ENCODE measurements at places on chromosomes 1 and 21.

DNA sequence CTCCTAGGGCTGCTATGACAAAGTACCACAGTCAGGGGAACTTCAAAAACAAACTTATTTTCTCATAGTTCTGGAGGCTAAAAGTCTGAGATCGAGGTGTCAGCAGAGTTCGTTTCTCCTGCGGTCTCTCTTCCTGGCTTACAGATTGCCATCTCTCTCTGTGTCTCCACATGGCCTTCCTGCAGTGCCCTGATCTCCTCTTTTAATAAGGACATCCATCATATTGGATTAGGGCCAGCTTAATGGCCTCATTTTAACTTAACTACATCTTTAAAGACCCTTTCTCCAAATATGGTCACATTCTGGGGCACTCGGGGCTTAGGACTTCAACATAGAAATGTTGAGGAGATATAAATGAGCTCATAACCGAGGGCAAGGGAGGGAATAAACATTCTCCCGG, 12.2 kb downstream of the C1orf74 start:
- DNase-seq: no peak

GRCh38 chr1:194410756-194411155, 1224.3 kb upstream of the B3GALT2 start:
- DNase-seq: no peak

DNA sequence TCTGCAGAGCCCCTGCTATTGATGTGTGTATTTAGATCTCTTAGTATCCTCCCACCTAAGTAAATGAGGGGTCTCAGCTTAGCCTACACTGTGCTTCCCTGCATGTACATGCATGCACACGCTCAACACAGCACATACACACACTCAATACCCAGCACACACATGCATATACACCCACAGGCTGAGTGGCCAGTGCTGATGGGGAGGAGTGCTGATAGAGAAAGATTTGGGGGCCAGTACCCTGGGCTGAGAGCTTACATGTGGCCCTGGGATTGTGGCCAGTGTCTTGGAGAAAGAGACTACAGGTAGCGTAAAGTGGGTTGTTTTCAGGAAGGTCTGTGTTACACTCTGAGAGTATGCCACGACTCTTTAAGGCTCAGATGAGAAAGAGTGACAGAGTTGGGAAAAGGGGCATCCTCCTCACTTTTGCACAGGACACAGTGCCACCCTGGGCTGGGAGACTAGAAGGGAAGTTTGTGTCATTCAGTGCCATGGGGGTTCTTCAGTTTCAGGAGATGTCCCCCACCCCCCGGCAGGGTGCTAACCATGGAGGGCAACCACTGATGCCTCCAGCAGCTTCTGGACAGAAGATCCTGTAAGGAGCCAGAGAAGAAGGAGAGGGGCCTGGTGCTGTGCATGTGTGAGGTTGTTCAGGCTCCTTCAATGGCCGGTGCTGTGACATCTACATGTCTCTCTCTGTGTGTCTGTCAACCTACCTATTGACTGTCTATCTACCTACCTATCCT, 166.8 kb downstream of the RHOU start:
- DNase-seq: no peak

GRCh38 chr1:209989525-209989924, 51.5 kb downstream of the SYT14 start:
- no peak for DNase-seq

- DNase-seq: no peak
Measured at GRCh38 chr1:101957771-101958170, 39.0 kb downstream of the OLFM3 start.

DNA sequence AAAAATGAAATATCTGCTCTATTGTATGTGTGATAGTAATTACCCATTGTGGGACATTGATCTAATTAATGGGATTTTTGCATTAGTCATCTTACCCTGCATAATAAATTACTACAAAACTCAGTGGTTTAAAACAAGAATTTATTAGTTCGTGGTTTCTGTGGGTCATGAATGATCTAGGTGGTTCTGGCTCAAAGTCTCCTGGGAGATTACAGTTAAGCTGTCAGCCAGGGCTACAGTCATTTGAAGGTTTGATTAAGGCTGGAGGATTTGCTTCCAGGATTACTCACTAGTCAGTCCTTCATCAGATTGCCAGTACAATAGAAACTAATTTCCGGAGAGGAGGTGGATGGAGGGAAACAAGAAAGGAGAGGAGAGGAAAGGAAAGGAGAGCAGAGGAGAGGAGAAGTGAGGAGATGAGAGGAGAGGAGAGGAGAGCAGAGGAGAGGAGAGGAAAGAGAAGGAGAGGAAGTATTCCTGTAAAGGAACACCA, 60.4 kb upstream of the TNFSF4 start:
- DNase-seq: no peak

GRCh38 chr1:41894808-41895483, 23.8 kb downstream of the HIVEP3 start:
- peak; percentile 5 for DNase-seq

DNA sequence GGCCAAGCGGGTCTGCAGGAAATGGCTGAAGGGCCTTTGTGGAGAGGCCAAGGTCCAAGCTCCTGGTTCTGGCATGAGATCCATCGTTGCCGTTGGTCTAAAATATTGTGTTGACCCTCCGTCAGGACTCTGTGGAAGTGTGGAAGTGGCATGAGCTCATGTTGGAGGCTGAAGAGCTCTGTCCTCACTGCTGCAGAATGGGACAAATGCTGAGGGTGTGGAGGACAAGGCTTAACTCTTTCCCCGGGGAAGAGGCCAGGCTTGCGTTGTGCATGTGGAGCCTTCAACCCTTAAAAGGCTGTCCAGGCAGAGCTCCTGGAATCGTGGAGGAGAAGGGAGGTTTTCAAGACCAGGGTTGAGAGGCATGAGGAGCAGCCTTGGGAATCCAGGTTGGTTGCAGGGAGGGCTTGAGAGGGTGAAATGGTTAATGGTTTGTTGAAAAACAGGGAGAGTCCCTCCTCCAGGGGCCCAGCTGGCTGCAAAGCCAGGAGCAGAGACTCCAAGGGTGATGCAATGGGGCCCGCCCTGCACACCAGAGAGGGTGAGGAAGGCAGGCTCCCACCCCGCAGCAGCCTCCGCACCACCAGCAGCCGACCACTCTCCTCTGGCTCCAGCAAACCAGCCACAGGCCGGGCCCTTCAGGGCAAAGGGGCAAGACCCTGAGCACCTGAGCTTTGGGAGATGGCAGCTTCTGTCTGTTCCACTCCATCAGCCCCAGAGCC, 6.7 kb upstream of the AHCYL1 start:
- no peak for DNase-seq

DNA sequence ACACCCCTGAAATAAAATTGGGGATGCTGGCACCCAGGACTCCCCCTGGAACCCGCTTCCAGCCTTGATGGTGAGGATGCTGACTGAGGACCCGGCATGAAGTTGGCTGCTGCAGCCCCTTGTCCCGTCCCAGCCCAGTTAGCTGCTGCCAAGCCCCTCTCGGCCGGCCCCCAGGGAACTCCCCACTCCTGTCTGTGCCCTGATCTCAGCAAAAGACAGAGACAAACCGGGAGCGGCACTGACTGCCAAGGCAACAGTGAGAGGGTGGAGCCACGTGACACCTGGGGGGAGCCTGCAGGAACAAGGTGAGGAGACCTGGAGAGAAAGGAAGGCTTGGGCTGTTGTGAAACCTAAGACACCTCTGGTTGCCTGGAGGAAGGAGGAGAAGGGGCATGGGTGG, 24.7 kb downstream of the CASZ1 start:
- DNase-seq: no peak

GRCh38 chr1:54973205-54973921, 7.1 kb upstream of the TMEM61 start:
- no peak for DNase-seq

- no peak for DNase-seq
Measured at GRCh38 chr1:197675583-197676208, 99.6 kb downstream of the DENND1B start.

DNA sequence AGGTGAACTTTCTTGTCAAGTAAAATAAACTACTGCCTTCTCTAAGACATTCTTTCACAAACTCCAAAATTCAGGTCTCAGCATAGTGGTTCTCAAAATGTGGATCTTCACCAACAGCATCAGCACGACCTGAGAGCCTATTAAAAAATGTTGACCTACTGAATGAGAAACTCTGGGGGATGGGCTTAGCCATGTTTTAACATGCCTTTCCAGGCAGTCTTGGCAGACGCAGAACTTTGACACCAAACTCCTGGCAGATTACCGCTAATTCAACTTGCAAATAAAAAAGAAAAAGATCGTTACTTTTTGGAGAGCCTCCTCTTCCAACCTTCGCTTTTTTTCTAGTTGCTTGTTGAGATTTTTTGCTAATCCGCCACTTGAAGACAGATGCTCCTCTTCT, 35.1 kb downstream of the ARHGAP29 start:
- DNase-seq: no peak

DNA sequence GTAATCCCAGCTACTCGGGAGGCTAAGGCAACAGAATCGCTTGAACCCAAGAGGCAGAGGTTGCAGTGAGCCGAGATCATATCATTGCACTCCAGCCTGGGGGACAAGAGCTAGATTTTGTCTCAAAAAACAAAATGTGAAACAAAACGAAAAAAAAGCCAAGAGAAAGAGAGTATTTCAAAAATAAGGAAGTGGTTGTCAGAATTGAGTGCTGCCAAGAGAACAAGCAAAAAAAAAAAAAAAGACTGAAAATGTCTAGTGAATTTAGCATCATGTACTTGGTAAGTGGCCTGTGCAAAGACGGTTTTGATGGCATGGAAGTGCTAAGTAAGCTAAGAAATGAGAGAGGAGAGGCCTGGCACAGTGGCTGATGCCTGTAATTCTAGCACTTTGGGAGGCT, 14.3 kb downstream of the KPNA6 start:
- no peak for DNase-seq

DNA sequence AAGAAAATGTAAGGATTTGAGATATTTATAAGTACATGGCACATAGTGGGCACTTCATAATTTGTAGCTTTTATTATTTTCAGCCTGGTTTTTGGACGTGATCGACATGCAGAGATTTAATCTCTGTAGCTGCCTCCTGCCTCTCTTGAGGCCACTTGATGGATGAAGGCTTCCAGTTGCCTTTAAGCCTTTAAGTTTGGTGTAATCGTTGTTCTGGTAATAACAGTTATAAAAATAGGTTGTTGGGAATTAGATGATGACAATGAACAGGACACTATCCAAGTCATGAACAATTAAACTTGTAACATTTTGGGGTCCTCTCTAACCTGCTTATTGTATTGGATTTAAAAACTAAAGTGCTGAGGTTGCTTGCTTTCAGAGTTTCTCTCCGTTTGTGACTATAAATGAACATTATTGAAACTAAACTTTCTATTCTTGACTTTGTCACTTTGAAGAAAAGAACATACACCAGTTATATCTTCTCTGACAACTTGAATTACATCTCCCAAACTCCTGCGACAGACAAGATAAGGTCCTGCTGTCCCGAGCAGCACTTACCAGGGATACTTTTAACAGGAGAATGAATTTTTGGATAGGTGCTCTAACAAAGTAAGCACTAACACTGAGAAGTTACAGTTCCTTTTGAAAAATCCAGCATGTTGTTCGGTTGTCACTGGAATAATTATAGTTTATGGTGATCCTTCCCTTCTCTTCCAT, 295.0 kb downstream of the NFIA start:
- DNase-seq: no peak

GRCh38 chr1:56438901-56439551, 140.3 kb downstream of the PLPP3 start:
- no peak for DNase-seq

GRCh38 chr1:61007534-61008364, 74.6 kb upstream of the NFIA start:
- DNase-seq: no peak

- DNase-seq: no peak
Measured at GRCh38 chr1:24770881-24771280, 25.6 kb downstream of the CLIC4 start.

- no peak for DNase-seq
Measured at GRCh38 chr1:1285102-1285571, 4.9 kb downstream of the SCNN1D start.

- no peak for DNase-seq
Measured at GRCh38 chr1:61445269-61445825, 279.6 kb downstream of the TM2D1 start.

GRCh38 chr21:34754690-34755647, 86.2 kb downstream of the CLIC6 start:
- DNase-seq: no peak

DNA sequence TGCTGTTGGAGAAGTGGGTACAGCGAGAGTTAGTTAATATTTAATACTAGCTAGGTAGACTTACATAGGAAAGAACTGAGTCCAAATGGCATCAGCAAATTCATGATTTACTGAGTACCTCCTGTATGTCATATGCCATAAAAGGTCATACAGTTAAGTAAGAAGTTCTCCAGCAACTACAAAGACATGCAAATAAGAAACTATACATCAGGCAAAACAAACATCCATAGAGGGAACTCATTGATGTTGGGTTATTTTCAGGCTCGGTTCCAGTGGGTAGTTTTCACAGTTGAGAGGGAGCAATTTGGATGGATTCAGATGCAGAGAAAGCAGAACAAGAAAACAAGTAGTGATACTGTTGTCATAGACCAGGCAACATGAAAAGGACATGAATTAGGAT, 164.9 kb upstream of the L1TD1 start:
- DNase-seq: no peak

DNA sequence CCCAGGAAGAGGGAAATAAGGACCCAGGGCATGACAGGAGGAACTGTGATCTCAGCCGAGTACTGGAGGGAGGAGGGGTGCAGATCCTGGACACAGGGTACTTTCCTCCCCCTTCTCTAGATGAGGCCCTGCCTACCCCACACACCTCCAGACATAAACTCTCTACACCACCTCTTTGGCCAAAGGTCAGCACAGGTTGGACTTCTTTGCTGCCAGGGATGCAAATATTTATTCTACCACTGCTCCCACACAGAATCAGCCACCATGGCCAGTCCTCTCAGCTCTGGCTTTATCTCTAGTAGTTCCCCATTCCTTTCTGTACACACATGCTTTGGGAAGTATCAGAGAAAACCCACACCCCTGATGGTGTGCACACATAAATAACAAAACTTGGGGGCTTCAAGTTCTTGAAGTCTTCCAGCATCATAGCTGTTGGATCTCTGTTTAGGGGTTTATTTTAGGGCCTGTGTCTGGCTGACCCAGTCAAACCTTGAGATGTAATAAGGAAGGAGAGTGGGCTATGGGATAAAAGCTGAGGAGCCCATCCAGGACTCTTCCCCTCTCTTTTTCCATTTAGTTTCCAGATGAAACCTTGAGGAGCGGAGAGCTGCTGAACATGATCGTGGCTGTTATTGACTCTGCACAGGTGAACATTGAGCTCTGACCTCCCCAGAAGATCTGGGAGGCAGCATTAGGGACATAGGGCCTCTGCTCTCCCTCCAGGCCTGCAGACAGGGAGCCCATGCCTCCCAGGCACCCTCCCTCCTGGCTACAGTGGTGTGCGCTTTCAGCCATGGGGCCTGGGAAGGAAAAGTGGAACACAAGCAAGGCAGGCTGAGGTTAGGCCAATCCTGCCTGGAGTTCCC, 6.7 kb upstream of the SLC27A3 start:
- DNase-seq: no peak

DNA sequence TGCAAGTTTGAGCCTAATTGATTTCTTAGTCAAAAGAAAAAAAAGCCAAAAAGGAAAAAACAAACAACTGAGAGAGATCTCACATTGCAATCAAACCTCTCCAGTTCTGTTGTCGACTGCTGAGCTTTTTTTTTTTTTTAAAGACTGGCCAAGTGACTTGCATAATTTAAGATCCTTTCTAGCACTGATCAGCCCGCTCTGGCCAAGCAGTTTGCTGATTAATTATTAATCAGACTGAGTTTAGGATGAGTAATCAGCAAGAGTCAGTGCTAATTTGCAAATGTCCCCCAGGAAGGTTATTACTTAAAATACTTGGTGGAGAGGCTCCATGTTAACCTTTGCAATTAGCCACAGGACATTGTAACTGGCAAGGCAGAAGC, 39.3 kb downstream of the HMGB4 start:
- no peak for DNase-seq

- no peak for DNase-seq
Measured at GRCh38 chr1:10841118-10841517, 44.7 kb upstream of the CASZ1 start.

- DNase-seq: no peak
Measured at GRCh38 chr1:226596531-226597165, 48.1 kb downstream of the STUM start.
